ENCODE measurements at places on chromosomes 16 and 17.

DNA sequence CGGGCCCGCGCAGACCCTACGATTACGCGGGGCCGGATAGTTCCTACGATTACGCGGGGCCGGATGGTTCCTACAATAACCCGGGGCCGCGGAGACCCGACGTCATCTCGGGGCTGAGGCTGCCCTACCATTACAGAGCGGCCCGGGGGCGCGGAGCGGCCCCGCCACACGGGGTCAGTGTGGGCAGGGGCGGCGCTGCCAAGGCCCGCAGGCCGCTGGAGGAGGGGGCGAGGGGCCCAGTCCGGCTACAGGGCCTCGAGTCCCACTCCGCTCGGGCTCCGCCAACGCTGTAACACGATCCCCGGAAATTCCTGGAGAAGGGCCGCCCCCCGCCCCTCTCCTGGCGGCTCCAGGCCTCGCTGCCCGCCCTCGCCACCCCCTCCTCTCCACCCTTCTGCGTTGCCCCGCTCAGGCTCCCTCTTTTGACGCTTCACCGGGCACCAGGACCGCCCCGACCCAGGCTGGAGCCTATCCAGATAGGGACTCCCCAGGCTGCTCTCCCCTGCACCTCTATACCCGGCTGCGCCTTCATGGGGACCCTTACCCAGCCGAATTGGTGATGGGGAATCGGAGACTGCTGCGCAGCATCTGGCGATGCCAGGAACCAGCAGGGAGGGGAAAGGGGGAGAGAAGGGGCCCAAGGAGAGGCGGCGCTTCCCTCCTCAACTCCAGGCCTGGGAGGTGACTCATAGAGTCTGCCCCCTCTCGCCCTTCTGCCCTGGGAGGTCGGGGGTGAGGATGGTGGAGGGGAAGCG is at the start of gene RAB34:
Gene RAB34 (minus strand): TSS at position 291 of the 755 bp plus-strand sequence. CDS start 602 bp downstream, outside the sequence.
- no peak for DNase-seq

- no peak for DNase-seq
These were observed 11.2 kb downstream of the NAGPA start for GRCh38 chr16:5022521-5022920.

DNA sequence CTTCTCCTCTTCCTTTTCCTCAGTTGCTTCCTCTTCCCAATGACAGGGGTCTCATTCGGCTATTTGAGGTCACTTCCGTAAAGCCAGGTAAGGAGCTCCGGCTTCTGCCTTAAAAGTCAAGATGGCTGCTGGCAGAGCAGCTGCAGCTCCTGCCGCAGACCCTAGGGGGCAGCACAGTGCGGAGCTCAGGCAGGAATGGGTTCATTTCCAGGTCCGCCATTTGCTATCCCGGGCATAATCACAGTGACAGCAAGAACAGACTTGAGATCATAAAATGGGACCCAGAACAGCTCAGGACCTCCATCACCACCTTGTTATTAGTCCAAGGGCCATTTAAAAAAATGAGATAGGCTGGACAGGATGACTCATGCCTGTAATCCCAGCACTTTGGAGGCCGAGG is 199.5 kb downstream of the ZNF18 start:
- no peak for DNase-seq

GRCh38 chr17:29041571-29041970 is 1.4 kb upstream of the PIPOX start:
- no peak for DNase-seq

GRCh38 chr17:77225265-77225664 is 84.5 kb downstream of the SEC14L1 start:
- DNase-seq, result no peak

GRCh38 chr17:62662855-62663254 is 35.4 kb downstream of the MRC2 start:
- no peak for DNase-seq

DNA sequence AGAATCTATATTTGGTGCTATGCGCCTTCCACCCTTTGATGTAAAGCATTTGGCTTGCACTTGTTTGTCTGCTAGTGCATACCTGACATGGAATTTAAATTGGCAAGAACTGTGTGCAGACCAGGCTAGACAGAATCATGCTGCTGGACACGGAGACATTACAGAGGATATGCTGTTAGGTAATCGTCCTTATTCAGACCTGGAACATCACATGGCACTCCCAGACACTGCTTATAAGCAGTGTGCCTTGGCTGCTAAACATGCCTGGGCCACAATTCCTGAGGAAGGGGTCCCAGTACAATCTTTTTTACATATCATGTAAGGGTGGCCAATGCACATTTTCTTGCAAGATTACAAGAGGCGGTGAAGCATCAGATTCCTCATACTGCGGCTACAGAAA is 6.4 kb downstream of the CD300LD start:
- no peak for DNase-seq

DNA sequence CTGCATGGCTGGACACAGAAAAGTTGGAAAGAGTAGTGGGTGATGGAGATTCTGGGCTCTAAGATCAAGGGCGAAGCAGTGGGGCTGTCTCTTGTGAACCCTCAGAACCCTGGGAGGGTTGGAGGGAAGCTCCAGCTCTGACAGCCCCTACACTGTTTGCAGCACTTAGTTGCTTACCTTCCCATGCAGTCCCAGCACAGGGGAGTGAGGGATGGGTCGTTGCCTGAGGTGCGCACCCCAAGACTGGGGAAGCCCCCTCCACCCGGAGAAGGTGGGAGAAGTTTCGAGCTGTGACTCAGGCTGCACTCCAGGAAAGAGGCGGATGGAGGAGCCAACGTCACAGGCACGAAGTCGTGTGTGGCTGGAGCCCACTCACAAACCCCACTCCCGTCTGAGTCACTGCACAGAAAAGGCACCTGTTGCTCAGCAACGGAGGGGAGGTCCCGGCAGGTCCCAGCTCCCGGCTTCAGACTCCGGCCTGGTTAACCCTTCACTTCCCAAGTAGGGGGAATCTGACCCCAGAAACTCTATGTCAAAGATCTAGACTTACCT is 60.1 kb downstream of the AIPL1 start:
- peak; percentile 6 for DNase-seq

DNA sequence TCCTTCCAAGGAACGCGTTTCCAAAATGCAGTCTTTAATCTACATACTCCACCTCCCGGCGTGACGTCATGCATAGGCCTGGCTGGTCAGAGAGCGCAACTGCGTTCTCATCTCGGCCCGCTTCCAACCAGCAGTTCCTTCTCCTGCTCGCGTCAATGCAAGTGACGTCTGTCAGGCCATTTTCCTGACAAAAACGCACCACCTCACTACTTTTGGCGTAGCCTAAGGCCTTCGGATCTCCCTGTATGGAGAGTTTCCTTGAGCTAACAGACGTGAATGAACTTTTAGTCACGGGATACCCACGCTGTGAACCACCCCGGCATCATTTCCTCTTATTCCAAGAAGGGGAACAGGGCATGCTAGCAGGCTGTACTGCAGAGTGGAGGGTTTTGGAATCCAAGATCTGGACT is 25.0 kb downstream of the TEX14 start:
- DNase-seq, result no peak

GRCh38 chr17:63140255-63140654 is 174.2 kb downstream of the TANC2 start:
- no peak for DNase-seq

GRCh38 chr17:36947922-36948716 is 635 bp upstream of the AATF start:
- DNase-seq, result no peak

DNA sequence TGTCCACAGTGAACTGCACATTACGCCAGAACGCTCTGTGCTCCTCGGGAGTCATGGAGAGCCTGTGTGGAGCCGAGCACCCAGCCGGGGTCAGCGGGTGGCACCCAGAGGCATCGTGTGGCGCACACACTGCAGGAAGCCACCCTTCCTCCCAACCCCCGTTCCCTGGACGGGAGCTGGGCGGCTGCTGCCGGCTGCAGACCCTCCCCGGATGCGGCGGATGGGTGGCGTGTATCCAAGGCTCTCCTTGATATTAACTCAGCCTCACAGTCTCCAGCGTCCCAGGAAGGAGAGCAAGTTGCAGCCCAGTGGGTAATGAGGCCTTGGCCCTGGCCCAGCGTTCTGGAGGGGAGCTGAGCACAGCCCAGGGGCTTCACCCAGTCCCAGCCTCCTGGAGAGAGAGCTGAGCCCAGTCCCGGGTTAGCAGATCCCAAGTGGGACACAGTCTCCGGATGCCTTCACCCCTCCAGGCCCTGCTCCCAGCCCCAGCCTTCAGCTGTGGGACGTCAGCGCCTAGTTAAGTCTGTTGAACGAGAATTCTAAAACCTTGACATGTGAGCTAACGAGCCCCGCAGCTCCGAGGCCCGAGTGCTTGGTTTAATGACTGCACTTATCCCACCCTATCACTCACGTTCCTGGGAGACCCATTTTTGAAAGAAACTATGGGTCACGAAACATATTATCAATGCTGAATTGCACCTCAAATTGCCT is 86.6 kb downstream of the TBC1D16 start:
- no peak for DNase-seq

GRCh38 chr17:43779145-43780125 is 658 bp upstream of the DUSP3 start:
- no peak for DNase-seq

DNA sequence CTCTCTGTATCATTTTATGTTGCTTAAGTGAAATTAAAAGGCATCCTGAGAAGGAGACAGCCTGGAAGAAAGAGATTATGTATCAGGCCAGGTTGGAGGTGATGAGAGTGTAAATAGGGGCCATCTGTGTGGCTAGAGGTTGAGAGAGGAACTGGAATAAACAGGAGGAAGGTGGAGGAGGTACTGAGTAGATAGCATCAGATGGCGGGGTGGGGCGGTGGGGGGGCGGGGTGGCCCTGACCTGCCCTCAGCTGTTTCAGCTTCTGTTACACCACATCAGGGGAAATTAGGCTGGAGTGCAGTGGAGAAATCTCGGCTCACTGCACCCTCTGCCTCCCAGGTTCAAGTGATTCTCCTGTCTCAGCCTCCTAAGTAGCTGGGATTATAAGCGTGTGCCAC is 6.9 kb upstream of the KCNG4 start:
- DNase-seq, result no peak

DNA sequence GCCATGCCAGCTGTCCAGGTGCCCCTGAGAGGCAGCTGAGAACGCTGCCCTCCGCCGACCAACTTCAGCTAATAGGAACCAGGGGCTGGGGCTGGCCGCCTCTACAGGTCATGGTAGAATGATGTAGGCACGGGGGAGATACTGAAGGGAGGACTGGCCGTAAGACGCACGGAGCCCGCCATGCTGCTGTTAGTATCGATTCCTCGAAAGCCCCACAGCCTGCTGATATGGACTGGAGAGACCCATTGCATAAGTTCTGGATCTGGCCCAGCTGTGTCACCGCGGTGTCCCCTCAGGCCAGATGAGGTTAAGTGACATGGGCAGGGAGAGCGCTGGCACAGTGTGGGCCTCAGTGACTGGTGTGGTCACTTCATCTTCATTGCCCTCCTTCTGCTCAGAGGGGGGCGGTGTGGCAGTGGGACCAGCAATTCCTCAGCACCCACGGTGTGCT is 75.6 kb downstream of the AMFR start:
- no peak for DNase-seq

DNA sequence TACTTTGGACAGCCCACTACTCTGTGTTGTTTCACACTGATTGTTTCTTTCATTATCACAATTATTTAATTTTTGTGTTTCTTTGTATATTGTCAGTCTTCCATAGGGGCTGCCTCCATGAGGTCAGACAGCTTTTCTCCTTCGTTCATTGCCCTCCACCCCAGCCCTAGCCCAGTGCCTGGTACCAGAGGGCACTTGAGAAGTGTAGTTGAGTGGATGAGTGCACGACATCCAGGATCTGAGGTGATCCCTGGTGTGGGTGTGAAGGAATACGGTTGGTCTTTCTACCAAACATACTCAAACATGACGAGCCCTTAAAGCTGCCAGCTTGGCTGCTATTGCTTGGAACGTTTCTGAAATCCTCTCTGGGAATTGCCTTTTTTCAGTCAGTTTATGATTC is 37.9 kb downstream of the DHRS7B start:
- DNase-seq, result no peak

DNA sequence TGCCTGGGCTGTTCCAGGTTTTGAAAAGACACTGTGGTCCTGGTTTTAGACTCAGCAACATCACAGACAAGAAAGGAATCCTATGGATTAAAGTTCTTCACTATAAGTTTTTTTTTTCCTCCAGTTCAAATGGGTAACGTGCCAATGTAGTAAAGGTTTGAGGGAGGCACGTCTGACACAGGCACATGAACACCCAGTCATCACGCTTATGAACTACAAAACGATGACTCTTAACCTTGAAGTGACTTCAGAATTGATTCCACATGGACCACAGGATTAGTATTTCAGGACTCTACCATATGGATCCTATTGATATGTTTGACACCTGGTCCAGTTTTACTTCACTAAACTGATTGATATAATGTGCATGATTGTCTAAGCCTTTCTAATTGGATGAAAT is 2.3 kb downstream of the PRMT7 start:
- DNase-seq, result no peak

GRCh38 chr16:51449441-51449840 is 298.4 kb upstream of the SALL1 start:
- DNase-seq, result no peak

DNA sequence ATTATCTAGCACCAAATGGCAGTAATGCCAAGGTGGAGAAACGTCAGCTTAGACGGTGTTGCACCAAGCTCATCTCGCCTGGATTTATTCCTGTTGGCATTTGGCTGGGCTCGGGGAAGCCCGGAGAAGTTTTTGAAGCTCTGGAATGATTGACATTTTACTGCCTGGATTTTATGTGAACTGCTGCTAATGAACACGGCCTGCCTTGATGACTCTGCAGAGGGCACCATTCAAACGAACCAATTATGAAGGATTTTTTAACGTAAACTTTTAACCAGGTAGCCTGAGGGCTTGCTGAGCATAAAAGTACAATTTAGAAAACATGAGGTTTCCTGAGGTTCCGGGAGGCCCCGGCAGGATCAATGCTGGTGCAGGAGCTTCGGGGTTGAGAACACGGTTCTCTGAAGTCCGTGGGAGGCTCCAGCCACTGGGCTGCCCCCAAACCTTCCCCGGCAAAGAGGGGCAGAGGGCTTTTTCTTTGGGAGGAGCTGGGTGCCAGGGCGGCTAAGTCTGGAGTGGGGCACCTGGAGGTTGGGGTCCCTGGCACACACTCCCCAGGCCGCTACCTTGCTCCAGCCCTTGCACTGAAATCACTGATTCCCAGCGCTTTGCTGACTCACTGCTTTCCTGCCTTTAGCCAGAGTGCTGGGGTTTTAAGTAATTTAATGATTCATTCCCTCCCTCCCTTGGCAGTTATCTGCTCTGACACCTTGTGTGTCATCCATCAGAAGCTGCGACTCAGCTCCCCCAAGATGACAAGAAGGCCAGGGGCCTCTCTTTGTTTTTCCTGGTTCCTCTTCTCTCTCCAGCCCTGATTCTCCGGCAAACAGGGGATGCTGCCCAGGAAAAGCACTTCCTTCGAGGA is 161.2 kb upstream of the IRX3 start:
- no peak for DNase-seq
